ENCODE measurements at places on chromosomes 7 and 10.

DNA sequence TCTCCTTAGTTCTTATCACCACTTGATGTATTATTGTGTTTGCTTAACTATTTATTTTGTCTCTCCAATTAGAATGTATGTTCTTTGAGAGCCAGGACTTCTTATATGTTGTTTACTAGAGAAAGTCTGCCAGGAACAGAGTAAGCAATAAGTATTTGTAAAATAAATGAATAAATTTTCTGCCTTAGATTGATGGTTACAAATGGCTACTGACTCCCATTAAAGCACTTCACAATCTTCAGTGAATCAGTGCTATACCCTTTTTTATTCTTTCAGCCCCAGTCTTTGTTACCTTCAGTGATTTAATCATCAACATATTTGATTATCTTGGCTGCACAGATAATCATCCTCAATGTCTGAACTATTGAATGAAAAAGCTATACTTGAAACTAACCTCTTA is 197.1 kb upstream of the TMEM196 start:
- no peak for DNase-seq

DNA sequence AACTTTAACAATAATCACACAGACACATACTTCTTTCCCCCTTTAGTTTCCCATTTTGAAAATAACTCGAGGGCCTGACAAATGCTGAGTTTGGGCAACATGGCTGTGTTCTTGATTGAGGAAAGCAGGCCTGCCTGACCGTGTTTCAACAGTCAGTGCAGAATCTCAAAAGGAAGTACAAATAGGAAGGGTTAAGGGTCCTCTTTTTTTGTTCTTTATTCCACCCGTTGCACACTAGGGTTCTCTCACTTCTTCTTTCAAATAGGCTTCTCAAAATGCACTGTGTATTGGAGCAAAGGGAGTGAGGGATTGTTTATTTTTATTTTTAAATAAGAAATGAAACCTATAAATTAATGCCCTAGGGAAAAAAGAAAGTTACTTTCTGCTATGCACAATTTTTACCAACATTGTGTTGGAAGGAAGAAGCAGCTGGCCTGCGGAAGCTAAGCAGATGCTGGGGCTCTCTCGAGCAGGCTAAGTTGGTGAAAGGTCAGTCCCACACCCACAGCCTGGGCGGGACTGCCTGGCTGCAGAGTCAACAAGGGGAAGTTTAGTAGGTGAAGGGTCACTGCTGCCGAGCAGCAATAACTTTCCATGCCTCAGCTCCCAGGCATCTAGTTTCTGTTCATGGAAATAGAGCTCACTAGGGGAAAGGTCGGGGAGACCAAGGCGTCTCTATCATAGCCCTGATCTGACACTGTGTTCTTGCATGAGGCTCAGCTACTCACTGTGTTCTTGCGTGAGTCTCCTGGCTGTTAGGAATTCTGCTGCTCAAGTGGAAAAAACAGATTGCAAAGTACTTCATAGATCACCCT is 12.2 kb upstream of the PDK4 start:
- peak; percentile 70 for DNase-seq

GRCh38 chr10:74332398-74332797 is 181.4 kb downstream of the ADK start:
- no peak for DNase-seq

- DNase-seq, result no peak
These were observed 495.8 kb downstream of the MDFIC start for GRCh38 chr7:115417662-115418061.

DNA sequence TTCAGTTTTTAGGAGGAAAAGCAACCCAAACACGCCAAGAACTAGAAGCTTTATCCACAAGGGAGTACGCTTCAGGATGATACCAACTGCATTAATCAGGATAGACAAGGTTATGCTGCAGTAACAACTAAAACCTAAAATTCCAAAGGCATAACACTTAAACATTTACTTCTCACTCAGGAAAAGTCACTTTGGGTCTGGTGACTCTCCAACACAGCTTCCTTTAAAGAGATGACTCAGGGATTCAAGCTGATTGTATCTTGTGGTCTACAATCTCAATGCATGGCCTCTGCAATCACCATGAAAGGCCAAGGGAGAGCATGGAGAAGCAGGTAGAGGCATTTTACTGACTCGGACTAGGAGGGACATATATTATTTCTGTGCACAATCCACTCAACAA is 315.8 kb downstream of the KCNMA1 start:
- no peak for DNase-seq

- no peak for DNase-seq
These were observed 93.6 kb downstream of the UBE2H start for GRCh38 chr7:129859183-129859582.

DNA sequence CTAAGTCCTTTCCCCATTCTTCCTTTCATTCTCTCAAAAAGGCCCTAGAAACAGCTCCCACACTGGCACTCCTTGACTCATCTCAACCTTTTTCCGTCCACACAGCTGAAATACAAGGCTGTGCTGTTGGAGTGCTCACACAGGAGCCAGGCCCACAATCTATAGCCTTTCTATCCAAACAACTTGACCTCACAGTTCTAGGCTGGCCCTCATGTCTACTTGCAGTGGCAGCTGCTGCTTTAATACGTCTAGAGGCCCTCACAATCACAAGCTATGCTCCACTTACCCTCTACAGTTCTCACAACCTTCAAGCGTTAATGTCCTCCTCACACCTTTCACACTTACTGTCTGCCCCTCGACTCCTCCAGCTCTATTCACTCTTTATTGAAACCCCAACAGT is 12.0 kb upstream of the LRRC61 start:
- no peak for DNase-seq
